ENCODE measurements at places on chromosomes 5 and 9.

DNA sequence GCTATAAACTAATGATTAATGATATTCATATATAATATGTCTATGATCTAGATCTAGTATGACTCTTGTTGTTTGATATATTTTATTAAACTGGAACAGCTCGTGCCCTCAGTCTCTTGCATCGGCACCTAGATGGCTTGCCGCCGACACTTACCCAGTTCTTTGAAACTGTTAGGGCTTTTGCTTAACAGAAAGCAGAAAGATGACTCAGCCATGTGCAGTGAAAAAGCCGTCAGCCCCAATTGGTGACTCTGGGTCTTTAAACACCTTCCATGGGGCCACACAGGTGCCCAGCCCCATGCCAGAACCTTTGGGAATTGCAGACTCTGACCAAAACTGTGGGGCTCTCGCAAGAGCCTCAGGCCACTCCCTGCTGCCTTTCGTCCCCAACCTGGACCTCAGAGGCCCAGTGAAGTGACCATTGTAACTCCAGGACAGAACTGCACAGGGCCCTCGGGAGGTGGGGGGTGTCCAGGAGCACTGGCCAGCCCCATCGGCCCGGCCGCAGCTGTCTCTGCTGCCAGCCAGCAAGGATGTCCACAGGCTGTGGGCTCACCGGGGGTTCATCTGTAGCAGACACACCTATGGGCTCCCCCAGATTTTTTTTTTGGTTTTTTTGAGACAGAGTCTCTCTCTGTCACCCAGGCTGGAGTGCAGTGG, 7.8 kb downstream of the LCN10 start:
- DNase-seq, result no peak

GRCh38 chr9:89022001-89022759, 30.9 kb downstream of the S1PR3 start:
- no peak for DNase-seq

GRCh38 chr5:172771439-172772111, 580 bp upstream of the DUSP1 start:
- DNase-seq, result no peak

DNA sequence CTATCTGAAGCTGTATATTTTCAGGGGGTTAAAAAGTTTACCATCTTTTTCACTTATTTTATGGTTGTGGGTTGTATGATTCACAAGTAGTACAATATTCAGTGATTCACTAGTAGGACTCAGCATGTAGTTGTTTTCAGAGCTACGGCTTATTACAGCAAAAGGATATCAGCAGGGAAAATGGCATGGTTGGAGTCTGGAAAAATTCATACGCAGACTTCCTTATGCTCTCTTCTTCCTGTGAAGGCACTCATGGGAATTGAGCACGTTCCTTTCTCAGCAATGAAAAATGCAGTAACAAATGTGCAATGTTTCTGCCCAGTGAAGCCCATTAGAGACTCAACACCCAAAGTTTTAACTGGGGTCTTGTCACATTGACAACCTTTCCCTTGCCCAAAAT, 250.5 kb downstream of the KCNN2 start:
- DNase-seq, result no peak

- DNase-seq, result no peak
Observed at GRCh38 chr5:168015506-168015905, 275.9 kb upstream of the WWC1 start.

GRCh38 chr5:162091336-162091735, 23.8 kb downstream of the GABRG2 start:
- DNase-seq, result no peak

GRCh38 chr5:167786871-167787578, 504.4 kb upstream of the WWC1 start:
- DNase-seq, result no peak

GRCh38 chr9:101970609-101971008, 232.2 kb upstream of the GRIN3A start:
- no peak for DNase-seq

- DNase-seq, result no peak
Observed at GRCh38 chr5:42908086-42908485, 96.4 kb upstream of the SELENOP start.

DNA sequence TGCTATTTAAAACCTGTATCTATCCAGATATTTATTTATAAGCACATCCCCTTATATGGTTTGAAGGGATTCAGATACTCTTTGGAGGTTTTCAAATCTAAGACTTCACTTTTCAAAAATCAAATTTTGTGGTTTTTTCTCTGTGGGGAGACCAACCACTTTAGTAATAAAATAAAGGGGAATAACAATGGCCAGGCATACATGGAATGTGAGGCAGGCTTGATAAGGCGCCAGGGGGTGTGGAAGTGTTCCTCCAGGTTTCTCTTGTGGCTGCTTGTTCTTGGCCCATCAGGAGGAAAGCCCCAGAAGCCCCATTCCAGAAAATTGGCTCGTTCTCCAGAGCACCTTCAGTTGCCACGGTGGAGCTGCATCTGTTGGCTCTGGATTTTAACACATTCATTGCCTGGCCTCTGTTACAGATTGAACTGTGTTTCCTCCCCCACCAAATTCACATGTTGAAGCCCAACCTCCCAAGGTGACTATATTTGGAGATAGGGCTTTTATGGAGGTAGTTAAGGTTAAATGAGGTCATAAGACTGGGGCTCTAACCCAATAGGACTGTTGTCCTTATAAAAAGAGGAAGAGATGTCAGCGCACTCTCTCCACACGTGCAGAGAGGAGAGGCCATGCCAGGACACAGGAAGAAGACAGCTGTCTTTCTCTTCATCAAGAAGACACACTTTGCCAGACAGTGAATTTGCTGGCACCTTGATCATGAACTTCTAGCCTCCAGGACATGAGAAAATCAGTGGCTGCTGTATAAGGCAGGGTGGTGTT, 195.9 kb downstream of the TMEM38B start:
- no peak for DNase-seq

DNA sequence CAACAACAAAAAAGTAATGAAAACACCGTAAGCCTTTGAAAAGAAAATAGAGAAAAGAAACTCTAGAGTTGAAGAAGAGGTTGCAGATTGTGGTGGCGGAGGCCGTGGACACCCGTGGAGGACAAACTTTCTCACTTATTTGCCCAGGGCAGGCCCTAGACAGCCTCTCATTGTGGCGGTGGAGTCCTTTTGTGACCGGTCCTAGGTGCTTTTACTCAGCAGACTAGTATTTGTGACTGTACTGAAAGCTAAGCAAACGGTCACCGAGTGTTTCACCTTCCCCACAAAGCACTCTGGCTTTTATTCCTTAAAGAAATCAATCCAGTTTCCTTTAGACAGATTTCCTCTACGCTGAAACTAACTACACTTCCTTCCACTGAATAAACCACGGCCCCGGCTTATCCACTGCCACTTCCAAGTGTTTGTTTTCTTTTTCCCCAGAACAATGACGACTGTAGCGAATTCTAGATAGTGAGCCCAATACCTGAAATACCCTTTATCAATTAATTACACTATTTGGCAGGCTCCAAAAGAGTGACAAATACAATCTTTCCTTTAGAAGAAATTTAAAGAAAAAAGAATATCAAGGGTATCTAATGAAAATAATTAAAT, 210.2 kb upstream of the TARS1 start:
- no peak for DNase-seq
